ENCODE measurements at places on chromosomes 2 and 18.

DNA sequence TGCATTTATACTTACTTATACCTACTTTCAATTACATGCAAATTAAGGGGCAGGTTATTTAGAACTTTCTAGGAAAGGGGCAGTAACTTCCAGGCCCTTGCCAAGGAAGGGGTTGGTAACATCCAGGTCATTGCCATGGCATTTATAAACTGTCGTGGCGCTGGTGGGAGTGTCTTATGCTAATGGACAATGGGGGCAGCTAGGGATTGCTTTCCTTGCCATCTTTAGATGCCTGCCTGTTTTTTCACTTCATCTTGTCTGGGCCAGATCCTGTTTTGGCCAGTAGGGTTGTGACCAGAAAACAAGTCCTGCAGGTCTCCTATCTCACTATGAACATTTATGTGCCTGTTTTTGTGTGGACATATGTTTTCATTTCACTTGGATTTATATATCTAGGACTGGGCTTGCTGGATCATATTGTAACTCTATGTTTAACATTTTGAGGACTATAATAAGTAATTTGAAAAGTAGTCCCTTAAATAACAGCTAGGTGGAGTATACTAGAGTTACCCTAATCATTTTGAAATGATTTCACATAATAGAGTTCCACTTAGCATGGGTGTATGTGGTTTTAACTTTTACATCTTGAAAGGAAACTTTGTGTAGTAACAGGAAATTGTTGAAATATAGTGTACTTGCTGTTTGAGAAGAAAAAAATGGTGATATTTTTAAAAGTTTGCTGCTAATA, 56.1 kb downstream of the LCLAT1 start:
- DNase-seq, result no peak

GRCh38 chr18:402129-402528, 98.4 kb downstream of the COLEC12 start:
- DNase-seq, result no peak

- DNase-seq, result no peak
These were observed 41.8 kb downstream of the SNED1 start for GRCh38 chr2:241040081-241040803.

DNA sequence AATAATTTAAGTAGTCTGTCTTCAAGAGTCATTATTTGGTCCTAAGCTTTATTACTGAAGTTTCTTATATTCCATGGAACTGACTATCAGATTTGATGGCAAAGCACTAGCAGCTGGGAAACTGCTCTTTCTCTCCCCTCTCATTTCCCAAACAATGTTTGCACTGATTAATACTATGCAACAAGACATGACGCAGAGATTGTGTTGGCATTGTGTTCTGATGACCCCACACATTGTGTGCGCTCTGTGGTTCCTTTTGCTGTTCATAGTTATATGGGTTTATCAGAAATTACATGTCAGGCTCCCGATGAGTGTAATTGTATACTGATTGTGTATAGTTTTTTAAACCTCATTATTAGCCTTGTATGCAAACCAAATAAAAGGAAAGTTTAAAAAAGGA, 331.6 kb upstream of the FANCL start:
- DNase-seq, result no peak

GRCh38 chr2:227455200-227455599, 16.8 kb upstream of the AGFG1 start:
- DNase-seq, result no peak

DNA sequence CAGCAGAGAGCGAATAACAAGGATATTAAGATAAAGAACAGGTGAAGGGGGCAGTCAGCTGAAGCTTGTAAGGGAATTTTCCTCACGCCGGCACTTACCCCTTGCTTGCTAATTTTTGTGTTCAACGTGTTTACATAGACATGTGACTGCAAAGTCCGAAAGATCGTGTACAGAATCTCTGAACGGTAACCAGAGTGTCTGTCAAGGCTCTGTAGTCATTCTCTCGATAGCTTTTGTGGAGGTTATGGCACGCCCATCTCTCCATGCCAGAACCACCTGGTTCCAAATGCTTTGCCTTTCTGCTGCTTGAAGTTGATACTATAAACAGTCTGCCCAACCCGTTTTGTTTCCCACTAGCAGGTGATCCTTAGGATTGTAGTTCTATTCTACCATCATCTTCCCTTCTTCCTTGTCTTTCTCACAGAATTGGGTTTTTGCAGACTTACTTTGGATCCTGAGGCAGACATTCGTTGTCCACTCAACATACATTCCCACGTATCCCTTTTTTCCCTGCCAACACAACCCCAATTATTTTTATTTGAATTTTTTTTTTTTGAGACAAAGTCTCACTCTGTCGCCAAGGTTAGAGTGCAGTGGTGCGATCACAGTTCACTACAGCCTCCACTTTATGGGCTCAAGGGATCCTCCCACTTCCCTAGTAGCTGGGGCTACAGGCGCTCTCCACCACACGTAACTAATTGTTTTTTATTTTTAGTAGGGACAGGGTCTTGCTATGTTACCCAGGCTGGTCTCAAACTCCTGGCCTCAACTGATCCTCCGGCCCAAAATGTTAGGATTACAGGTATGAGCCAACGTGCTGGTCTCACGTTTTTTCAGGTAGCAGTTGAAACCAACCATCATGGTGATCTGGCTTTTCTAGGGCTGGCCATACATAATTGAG, 1.3 kb upstream of the USP34 start:
- DNase-seq, result no peak

DNA sequence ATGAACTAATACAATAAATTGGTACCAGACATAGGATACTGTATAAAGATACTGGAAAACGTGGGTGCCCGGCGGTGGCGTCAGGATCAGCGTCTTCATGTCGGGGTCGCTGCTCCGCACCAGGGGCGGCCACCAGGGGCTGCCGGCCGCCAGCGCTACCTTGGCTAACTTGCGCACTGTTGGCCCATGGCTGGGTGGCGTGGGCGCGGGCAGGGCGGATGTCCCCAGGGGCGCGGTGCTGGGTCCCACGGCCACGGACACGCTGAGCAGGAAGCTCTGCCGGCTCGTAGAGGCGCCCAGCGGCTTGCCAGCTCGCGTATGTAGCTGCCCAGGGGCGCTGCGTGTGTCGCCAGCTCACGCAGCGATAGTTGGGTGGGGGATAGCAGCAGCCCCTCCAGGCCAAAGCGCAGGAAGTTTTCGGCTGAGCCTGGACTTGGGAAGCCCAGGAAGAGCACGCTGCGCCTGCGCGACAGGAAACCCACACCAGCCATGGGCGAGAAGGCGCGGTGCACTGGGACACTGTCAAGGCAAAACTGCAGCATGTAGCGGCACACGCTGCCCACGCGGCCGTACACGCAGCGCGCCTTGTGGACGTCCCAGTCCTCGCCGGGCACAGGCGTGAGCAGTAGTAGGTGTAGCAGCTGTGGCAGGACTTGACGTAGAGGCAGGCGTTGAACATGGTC, 299.9 kb downstream of the CCDC74A start:
- no peak for DNase-seq

DNA sequence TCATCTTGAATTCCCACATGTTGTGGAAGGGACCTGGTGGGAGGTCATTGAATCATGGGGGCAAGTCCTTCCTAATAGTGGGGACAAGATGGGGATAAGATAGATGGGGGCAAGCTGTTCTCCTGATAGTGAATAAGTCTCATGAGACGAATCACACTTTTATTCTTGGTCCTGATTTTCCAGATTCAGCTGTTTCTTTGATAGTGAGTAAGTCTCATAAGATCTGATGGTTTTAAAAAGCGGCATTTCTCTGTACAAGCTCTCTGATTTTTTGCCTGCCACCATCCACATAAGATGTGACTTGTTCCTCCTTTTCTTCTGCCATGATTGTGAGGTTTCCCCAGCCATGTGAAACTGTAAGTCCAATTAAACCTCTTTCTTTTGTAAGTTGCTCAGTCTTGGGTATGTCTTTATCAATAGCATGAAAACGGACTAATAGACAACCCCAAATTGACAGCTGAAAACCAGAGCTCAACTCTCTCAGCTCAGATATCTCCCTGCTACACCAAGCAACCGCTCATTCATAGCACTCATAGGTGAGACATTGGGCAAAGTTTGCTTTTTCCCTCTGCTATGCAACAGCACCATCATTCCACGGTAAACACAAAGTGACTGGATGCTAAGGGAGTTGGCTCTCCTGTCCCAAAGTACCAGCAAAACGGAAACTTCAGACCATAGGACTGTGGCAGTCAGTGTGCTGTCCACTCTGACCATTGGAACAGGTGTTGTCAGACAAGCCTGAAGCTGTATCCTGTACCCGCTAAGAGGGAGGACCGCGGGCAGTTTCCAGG, 44.9 kb upstream of the TBC1D8 start:
- DNase-seq, result no peak

DNA sequence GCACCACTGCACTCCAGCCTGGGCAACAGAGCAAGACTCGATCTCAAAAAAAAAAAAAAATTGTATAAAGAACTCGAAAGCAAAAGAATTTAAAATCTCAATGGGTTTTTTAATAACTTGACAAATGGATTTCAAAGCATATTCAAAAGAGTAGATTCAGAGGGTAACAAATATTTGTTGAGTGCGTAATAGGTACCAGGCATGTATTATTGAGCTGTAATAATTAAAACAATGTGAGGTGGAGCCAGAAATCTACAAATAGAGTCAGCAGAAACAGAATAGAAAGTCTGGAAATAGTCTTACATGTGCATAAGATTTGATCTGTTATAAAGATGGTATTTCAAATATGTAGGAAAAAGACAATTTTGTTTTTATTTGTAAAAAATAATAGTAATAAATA, 19.1 kb upstream of the RAB11FIP5 start:
- no peak for DNase-seq

- no peak for DNase-seq
These were observed 58.2 kb upstream of the MEX3C start for GRCh38 chr18:51255693-51256092.

GRCh38 chr2:240565333-240566202, 2.7 kb upstream of the RNPEPL1 start:
- peak; percentile 93 for DNase-seq

GRCh38 chr18:49368876-49369440, 91.5 kb downstream of the DYM start:
- DNase-seq, result no peak

DNA sequence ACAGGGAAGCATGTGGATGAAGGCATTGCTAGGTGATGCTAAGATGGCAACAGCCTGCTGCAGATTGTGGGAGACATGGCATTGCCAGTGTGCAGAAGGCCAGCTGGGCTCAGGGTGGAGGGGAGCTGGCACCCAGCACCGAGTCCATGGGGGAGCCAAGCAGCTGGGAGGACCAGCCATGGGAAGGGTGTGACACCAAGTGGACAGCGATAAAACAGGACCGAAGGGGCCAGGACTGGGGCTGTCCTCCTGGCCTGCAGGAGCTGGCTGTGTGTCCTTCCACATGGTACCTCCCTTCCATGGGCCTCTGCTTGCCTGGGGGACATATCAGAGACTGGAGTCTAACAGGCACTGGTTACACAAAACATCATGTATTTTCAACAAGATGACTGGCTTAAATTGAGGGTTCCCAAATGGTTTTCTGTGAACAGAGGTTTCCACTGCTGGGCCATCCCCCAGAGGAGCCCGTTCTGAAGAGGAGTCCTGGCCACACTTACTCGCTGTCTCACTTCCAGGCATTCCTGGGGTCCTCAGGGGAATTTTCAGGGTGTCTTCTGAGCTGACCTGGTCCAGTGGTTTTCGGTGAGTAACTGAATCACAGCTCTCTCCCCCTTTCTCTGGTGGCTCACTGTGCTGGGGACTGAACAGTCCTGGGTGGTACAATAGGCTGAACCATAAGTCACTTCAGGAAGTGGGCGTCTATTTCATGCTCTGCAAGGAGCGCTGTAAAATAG, 60.4 kb upstream of the TNP1 start:
- no peak for DNase-seq

DNA sequence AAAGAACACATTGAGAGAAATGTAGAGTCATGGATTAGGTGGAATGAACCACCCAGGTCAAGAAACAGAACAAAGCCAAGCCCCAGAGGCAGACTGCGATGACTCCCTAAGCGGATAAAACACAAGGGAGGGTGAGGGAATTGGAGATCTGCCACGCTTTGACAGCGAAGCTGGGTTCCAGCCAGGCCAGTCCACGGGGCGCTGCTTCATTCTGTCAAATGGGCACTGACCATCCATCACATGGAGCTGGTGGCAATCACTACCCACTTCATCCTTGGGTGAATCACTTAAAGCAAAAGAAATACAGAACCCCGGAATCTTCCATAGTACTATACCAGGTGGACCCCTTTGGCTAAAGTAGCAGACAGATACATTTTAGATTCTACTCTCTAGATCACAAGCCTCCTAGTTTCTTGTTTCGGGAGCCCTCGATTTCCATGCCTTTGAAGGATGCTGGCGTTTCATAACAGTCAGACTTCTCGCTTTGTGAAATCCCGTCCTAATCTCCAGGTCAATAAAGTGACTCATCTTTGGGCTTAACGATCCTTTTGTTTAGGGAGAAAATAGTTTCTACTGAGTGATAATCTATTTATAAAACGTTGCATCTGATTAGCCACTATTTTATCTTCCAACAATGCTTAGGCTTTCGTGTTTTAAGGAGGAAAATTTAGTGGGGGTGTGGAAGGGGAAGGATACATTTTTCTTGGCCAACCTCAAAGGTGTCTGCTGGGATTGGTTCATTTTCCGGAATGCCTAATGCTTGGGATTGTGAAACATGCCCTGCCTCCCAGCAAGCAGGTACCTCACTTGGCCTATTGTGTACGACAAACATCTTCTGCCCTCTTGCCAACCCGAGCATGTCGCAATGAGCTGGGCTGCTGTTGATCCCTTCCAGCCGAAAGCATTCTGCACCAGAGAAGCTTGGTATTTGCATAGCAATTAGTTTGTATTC, 44.1 kb upstream of the HDAC4 start:
- no peak for DNase-seq

DNA sequence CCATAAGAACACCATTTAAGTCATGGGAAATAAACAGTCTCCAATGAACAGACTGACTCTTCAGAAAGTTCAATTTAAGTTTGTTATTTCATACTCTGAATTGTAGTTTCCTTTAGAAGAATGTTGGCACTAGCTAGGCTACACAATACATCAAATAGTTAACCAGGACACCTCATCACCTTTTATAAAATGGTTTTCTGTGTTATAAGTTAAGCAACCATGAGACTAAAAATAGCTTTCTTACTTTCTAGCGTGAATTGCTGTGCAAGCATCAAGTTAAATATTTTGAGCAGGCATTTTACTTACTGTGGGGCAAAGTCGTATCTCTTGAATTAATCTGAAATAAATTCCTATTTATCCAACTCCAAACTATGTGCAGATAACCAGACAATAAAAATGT, 1092.6 kb upstream of the SLC39A10 start:
- no peak for DNase-seq

- no peak for DNase-seq
These were observed 23.2 kb upstream of the ZNF516 start for GRCh38 chr18:76518123-76518859.

GRCh38 chr2:201219328-201220096, 36.6 kb downstream of the CASP10 start:
- DNase-seq, result no peak

GRCh38 chr18:1147730-1148129, 243.1 kb downstream of the ADCYAP1 start:
- DNase-seq, result no peak
